Stimulated activated CD4-positive, alpha-beta T cell treated with anti-CD3 and anti-CD28 coated beads, Interleukin-12 subunit alpha, Interleukin-12 subunit beta, amount 100 ng/mL, for 24 hours (primary cell): ENCODE measurements at places on chromosomes 1 and 21.

- no peak for DNase-seq
These were observed 1.7 kb downstream of the WASF2 start for GRCh38 chr1:27487966-27488884.

- DNase-seq: no peak
These were observed 33.4 kb upstream of the USH2A start for GRCh38 chr1:216456682-216457081.

GRCh38 chr1:65955071-65955470, 162.4 kb downstream of the PDE4B start:
- DNase-seq: no peak

DNA sequence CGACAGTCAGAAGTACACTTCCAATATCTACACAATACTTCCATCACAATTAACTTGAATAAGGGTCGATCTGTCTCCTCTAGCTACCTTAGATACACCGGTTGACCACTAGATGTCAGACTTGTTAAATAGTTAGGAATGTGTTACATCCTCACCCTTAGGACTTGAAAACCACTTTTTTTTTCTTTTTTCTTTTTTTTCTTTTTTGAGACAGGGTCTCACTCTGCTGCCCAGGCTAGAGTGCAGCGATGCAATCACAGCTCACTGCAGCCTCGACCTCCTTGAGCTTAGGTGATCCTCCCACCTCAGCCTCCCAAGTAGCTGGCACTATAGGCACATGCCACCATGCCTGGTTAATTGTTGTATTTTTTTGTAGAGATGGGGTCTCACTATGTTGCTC, 120.4 kb upstream of the GREM2 start:
- no peak for DNase-seq

DNA sequence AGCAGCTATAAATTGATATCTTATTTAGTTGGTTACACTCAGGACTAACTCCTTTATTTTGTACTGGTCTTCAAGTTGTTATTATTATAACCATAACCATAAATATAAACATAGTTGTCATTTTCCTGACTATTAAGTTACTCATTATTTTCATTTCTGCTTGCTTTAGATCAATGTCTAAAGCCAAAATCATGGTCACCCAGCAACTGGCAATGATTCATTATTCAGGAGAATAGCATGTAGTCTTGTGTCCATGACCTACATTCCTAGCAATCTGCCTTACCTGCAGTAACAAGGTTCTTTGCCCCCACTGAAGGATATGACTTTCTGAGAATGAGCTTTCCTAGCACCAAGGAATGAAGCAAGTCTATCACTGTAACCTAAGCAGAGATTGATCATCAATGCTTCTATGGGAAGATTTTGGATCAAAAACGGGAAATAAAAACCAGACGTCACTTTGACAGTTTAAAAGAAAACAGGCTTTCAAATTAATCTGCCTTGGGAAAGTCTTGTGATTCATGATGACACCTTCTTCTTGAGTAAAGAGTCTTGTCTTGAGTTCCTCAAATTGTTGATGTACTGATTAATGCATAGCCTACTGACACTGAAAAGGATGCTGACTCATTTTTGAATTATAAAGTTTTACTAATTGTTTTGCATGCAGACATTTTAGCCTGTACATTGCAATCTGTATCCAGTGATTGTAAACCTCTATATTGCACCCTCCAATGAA, 203.3 kb upstream of the IVNS1ABP start:
- DNase-seq: no peak

- no peak for DNase-seq
These were observed 16.8 kb downstream of the ZBTB18 start for GRCh38 chr1:244067893-244068292.

DNA sequence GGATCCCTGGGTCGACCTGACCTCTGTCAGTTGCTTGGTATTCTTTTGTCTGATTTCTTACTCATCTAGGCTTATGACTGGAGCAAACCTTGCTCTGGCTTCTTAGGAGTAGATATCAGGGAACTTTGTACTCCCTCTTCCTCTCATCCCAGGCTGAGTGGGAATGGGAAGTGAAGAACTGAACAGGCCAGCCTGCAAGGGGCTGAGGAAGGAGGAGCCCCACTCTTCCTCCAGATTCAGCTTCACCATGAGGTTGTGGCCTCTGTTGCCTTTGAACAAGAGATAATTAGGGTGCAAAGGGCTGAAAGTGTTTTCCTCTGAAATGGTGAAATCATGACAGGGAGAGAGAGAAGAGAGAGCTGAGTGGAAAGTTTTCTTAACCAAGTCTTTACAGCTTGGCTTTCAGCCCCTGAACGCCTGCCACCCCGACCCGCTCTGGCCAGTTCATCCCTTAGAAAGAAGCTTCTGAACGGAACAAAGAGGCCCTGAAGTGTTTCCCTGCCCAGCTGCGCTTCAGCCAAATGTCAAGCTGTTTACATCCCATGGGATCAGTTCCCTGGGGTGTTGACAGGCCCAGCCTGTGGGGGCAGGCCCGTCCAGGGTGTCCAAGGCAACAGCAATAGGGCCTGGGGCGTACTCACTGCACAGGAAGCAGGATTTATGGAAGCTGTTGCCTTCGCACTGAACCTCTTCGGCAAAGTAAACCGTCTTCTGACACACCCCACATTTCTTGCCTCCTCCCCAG, 11.2 kb downstream of the CSRP1 start:
- no peak for DNase-seq

DNA sequence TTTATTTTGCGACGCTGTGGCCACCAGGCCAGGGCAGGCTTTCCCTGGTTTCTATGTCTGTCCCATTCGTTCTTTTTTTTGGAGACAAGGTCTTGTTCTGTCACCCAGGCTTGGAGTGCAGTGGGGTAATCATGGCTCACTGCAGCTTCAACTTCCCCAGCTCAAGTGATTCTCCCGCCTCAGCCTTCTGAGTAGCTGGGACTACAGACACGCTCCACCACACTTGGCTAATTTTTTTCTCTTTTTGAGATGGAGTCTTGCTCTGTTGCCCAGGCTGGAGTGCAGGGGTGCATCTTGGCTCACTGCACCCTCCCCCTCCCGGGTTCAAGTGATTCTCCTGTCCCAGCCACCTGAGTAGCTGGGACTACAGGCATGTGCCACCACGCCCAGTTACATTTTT, 43.4 kb upstream of the WNT4 start:
- DNase-seq: no peak

- DNase-seq: no peak
These were observed 53.1 kb downstream of the TTC13 start for GRCh38 chr1:230925608-230926007.

DNA sequence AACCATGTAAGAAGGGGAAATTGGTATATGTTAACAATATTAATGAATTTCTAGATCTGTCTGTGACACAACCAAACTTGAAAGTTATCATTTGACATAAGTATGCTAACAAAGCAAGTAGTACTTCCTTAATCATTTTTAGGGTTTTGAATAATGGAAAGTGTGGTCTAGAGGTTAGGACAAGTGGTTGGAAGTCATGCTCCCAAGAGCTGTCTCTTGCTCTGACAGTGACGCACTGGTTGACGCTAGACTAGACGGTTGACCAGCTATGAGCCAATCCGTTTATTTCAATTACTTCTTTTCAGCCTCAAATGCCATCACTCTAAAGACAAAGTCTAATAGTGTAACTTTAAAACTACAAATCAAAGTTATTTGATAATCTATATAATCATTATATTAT, 20.7 kb upstream of the RGS1 start:
- DNase-seq: no peak

DNA sequence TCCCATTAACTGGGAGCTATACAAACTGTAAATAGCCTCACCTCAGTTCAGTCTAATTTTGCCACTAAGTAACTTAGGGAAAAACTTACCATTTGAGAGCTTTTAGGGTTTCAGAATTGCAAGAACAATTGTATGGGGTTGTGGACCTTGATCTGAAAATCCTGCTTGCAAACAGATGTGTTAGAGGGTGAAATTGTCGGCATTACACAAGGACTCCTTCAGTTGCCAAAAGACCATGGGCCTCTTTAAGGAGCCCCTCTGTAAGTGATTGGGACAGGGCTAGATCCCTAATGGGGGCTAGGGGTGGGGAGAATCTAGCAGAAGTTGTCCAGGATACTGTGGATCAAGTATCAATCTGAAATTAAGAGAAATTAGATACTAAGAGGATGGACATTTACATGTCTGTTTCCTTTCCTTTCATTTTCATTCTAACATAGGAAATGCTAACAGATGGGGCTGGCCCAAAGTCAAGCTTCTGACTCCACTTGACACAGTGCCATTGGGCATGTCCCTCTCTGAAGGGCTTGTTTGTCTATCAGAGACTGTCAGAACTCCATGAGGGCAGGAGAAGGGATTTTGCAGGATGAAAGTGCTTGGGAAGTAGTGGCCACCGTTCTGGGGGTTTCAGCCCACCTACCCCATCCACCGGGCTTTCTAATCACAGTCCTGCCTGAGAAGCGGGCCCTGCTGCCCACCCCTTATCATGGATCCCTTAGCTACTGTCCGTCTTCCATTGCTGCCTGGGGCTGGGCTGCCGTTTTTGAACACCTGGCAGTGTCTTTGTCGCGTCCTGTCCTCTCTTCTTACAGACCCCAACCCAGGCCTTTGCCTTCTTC, 54.7 kb downstream of the STUM start:
- DNase-seq: no peak

DNA sequence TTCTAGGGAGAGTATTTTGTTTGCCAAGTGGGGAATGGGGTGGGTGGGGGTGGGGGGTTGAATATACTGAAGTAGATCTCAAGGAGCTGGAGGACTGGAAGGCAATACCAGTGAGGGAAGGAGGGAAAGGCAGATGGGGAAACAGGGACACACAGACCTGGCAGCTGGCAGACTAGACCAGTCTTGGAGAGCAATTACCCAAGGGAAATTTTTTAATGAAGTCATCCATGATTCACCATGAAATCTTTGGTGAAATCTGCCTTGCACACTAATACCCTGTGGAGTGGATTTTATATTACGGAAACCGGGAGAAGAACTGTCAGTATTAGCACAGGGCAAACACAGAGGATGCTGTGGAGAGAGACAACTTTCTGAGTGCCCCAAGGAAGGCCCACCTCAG, 29.7 kb upstream of the MARK1 start:
- no peak for DNase-seq

GRCh38 chr1:203327684-203328457, 22.6 kb downstream of the BTG2 start:
- DNase-seq: no peak

DNA sequence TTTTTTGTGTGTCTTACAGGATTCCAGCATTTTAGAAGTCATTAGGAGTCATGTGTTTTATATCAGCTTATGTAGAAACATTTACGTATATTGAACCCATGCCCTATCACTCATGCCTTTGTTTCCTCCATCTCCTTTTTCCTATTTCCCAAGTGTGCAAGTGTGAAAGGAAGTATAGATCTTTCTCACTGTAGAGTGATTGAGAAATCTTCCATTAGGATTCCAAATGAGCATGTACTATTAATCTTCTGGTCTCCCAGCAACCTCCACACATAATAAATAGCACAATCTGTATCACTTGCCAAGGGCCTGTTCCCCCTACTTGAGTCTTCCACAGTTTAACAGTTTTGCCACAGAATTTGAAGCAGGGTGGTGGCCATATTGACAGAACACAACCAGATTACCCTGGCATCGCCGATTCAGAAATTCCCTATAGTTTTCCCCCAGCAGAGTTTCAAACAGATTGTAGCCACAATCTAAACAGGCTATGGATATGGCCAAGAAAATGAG, 1052.8 kb downstream of the TTLL7 start:
- no peak for DNase-seq

- no peak for DNase-seq
These were observed 26.5 kb downstream of the RIPPLY3 start for GRCh38 chr21:37032877-37033471.

DNA sequence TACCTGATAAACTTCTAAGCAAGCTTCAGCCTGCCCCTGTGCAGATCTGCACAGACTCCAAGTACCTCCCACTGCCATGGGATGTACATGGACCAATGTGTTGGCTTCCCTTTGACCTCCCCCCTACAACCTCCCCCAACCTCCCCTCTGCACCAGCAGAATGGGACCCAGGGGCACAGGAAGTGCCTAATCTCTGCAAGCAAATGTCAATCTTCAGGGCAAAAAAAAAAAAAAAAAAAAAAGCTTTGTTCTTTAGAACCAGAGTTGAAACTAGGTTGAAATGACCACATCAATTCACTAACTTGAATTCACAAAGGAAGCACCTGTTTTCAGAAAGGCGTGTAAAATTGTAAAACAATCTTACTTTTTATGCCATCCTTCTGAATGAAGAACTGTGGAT, 53.9 kb upstream of the TIAM1 start:
- no peak for DNase-seq

- no peak for DNase-seq
These were observed 39.1 kb upstream of the CDC42BPA start for GRCh38 chr1:227357171-227357926.

DNA sequence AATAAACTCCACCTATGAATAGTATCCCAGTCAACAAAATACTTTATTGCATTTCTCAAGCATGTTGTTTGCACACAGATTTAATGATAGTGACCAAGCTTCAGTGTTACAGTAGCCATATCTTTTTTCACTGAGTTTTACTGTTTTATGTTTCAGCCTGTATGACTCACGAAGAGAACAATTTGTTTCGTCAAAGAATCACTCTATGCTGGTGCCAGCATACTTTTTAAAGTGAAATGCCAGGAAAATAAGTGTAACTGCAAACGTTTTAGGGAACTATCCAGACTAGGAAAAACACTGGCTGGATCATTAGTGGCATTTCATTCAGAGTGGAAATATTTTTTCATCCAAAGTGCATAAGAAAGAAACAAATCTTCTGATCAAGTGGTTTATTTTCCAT, 210.8 kb downstream of the COL11A1 start:
- DNase-seq: no peak

- DNase-seq: no peak
These were observed 348.7 kb downstream of the PAPPA2 start for GRCh38 chr1:176811511-176812288.

- DNase-seq: peak; percentile 90
These were observed at the start of gene ERI3 for GRCh38 chr1:44354840-44355581. Gene ERI3 (minus strand): TSS chr1:44355257. CDS start chr1:44355026, 231 bp downstream.

DNA sequence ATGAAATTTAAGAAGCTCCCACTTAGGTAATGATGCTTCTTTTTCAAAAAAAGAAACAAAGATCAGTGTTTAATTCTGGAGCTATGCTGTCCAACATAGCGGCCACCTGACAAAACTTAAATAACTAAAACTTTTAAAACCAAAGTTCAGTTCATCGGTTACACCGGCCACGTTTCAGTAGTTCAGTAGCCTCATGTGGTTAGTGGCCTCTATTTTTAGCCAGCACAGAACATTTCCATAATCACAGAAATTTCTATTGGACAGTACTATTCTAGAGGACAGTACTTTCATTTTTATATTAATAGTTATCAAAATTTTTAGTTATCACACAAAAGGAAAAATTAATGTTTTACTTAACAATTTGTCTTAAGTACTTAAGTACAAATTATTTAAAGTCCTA, 141.0 kb downstream of the USP25 start:
- DNase-seq: no peak

DNA sequence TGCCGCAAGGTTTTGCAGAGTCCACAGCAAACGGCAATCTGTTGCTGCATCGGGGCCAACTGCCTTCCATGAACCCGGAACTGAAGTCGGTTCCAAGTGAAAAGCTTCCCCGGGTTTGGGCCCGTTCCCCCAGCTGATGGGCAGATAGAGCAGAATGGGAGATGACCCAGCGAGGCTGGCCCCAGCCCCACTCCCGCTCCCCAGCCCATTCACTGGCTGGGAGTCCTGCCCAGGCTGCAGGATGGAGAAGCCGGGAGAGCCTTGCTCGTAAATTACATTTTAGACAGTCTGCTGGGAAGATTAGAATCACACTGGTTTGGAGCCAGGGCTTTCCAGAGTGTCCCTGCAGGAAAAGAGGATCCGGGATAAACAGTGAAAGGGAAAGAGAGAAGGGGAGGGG, 31.6 kb upstream of the PAX7 start:
- DNase-seq: no peak

GRCh38 chr1:89998306-89998705, 3.4 kb downstream of the ZNF326 start:
- no peak for DNase-seq

- no peak for DNase-seq
These were observed 189.4 kb downstream of the NCAM2 start for GRCh38 chr21:21187579-21187978.
